ENCODE measurements at places on chromosomes 4 and X.

- peak; percentile 10 for DNase-seq
These were observed 129.5 kb downstream of the PACRGL start for GRCh38 chr4:20829617-20830357.

DNA sequence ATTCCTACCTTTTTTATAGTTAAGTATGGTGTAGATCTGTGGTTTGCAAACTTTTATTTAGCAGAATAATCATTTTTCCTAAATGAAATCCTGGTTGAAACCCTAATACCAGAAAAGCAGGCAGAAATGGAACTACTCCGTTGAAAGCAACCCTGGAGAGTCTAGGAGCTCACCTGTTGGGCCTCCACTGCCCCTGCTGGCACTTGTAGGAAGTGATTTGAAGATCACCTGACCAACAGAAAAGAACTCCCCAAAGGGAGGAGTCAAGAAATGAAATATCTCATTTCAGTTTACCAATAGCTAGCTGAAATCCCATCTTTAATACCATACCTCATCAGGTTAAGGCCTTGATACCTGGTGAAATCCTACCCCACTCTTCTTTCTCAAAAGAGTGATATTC is 277.1 kb downstream of the KLHL13 start:
- DNase-seq: peak; percentile 4

- no peak for DNase-seq
These were observed 5.7 kb upstream of the PLCXD1 start for GRCh38 chrX:275476-275966.

- DNase-seq: no peak
These were observed 6.5 kb downstream of the ATP5ME start for GRCh38 chr4:667545-667925.

- DNase-seq: no peak
These were observed 44.6 kb downstream of the C4orf33 start for GRCh38 chr4:129140521-129140920.

Data from mesendoderm (in vitro differentiated cells).